ENCODE measurements at places on chromosomes 2 and 18. TPM values are rescaled to one million over a fixed set of nuclear protein-coding genes. Genes with fewer than 3 reads are reported as not detected.

The RMND5A gene
- 48.5 TPM for total RNA-seq

GRCh38 chr2:199356412-199356811 is 101.3 kb downstream of the SATB2 start:
- no peak for DNase-seq

The MC4R gene
- under 0.01 TPM for total RNA-seq

DNA sequence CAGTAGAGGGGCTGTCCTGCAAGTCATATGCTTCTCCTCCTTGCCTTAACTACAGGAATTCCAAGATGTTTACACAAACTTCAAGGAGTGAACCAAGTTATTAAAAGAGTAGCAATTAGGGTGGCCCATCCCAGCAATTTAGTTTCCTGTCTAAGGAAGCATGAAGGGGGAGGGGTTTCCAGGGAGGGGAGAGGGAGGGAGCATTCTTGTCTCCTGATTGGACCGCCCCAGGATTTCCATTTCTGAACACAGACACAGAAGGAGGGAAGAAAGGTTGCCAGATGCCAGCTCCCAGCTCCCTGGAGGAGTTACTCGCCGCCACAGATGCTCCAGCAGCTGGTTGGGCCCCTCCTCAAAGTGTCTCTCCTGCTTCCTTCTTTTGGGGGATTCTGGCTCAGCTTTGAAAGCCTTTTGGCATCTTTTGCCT is 107.6 kb downstream of the TRIB2 start:
- DNase-seq, result no peak

GRCh38 chr2:20148426-20148922 is 76.5 kb downstream of the SDC1 start:
- DNase-seq, result no peak

The PCARE gene
- total RNA-seq, result not detected

- DNase-seq, result no peak
These were observed 33.0 kb upstream of the GLS start for GRCh38 chr2:190847504-190848081.

The SERPINB2 gene
- 64.6 TPM for total RNA-seq

GRCh38 chr2:238281826-238282480 is 6.5 kb downstream of the PER2 start:
- no peak for DNase-seq

GRCh38 chr2:153873052-153874048 is 1.6 kb downstream of the GALNT13 start:
- DNase-seq, result no peak

DNA sequence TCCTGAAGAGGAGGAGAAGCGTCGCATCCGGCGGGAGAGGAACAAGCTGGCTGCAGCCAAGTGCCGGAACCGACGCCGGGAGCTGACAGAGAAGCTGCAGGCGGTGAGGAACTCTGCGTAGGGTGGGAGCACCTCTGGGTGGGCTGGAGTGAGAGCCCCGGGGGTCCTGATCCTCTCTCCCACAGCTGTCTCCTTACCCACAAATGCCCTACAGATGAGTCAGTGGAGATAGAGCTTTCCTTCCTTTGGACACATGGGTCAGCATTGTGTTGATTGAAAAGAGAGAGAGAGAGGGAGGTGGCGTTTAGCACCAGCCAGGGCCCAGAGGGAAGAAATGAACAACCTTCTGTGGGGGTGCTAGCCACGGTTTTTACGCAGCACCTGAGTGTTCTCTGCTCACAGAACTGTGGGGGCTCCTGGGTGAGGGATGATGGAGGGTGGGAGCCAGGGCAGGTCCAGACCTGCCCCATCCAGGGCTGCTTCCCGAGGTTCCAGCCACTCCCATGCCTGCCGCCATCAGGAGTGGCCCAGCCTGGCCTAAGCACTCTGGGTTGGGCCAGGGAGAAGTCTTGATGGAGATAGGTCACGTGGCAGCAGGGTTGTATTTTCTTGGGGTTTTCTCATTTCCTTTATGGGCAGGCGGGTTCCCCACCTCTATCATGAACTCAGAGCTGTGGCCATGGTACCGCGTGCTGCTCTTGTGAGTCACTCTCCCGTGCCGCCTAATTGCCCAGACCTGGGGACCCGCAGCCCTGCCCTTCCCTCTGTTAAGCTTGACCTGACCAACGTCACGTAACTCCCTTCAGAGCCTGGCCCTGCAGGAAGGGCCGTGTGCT is 16.3 kb downstream of the FOSL2 start:
- DNase-seq, result peak; percentile 76

The IGFBP5 gene
- total RNA-seq, result 0.51 TPM
